ENCODE measurements at places on chromosomes 16 and 17.
A peak's percentile ranks its signal among the peaks of the same experiment; 100 is the strongest.

DNA sequence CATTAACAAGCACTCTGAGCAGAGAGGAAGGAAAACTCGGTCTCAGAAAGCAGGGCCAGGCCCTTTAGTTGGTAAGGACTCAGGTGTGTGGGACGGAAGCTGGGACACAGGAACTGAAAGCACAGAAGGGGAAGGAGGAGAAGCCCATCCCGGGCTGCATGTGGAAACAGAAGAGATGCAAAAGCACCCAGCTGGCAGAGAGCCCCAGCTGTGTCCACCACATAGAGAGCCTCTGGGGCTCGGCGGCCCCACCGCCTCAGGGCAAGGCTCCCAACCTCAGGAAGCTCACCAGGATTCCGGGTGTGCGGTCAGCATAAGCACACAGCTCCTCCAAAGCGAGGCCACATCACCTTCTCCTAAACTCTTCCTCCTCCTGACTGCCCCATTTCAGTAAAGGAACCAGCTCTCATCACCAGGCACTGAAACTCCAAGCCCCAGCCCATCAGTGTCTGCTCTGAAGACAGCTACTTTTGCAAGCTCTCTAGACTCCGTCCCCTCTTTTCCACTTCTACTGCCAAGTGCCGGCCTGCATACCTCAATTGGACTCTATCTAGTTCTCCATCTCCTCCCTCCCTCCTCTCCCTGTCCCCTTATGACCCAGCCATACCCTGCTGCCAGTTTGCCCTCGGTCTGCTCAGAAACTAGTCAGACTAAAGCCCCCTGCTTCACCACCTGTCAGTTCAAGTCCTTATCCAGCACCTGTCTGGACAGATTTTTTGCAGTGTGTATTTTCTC, 6.0 kb downstream of the ST3GAL2 start:
- DNase-seq, result no peak

- DNase-seq, result no peak
These were observed at the start of gene MT1E for GRCh38 chr16:56625140-56625942. Gene MT1E (plus strand): TSS chr16:56625781. CDS start chr16:56625852, 71 bp downstream.

DNA sequence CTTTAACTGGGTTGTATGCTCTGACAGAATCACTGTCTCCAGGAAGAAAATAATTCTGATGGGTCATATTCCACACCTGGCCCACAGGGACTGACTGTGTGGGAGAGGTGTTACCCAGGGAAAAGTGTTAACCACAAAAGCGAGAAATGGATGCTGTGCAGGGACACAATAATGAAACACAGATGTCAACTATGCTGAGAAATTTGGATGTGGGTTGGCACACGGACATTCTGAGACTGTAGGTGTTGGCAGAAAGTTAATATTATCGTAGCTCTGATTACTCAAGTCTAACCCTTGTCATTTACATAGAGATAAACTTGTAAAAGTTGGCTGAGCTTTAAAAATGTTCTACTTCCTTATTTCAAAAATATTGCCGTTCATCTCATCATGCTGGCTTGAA, 19.6 kb downstream of the TMC5 start:
- no peak for DNase-seq

DNA sequence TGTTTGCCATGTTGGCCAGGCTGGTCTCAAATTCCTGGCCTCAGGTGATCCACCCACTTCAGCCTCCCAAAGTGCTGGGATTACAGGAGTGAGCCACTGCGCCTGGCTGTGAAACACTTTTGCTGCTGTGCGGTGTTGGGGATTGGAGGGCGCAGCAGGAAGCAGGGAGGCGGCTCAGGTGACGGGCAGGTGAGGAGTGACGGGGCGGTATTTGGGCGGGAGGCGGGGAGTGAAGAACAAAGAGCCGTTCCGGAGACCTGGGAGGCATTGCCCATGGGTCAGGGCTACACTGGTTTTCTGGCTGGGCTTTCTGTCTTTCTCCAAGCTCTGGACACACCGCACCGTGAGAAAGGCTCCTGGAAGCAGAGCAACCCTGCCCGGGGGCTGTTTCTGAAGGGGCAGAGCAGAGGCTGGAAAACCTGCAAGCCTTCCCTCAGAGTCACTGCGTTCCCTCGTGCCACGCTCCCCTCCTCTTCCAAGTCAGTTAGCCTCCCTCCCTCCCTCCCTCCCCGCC, 22.1 kb downstream of the CRISPLD2 start:
- DNase-seq, result no peak

- DNase-seq, result peak; percentile 28
These were observed 30.6 kb upstream of the ETV4 start for GRCh38 chr17:43576563-43577229.

DNA sequence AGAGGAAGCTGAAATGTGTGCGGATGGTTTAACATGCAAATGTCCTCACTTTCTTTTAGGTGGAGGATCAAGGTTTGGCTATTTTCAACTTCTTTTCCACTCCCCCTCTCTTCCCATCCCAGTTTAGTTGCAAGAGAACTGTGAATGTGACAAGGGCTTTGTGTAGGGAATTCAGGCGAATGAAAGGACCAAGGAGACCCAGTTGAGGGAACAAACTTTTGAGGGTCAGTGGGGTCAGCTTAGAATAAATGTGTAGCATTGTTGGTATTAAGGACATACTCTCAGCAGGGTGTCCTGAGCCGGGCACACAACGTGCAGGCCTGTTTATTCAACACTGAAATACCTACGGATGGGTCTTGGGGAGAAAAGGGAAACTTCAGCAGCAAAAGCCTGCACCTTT, 346.0 kb downstream of the PMP22 start:
- no peak for DNase-seq

DNA sequence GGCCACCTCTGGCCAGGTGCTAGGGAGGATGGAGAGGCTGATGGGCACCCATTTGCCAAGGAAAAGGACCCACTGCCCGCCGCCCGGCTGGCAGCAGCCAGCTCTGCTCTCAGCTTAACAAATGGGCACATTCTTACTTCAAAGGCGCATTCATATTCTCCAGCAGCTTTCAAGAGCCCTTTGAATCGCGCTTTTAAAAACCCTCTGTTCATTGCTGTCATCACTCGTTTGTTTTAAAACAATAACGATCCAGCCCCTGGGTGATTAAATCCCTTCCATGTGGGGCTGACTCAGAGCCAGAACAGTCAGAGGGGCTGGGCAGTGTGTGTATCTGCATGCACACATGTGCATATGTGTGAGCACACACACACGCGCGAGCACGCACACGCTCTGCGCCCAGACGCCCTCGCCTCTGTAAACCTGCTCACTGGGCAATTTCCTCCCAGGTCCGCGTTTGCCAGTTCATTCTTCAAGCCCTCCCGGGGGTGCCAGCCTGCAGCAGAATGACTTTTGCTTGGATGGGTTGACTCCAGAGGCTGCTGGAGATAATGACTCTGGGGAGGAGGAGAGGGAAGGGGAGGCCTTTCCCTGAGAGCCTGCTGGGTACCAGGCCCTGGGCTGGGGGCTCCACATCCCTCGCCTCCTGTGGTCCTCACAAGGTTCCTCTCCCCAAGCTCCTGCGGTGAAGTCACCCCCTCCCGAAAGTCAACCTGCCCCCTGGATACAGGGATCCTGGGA, 133.1 kb downstream of the SDK2 start:
- no peak for DNase-seq

DNA sequence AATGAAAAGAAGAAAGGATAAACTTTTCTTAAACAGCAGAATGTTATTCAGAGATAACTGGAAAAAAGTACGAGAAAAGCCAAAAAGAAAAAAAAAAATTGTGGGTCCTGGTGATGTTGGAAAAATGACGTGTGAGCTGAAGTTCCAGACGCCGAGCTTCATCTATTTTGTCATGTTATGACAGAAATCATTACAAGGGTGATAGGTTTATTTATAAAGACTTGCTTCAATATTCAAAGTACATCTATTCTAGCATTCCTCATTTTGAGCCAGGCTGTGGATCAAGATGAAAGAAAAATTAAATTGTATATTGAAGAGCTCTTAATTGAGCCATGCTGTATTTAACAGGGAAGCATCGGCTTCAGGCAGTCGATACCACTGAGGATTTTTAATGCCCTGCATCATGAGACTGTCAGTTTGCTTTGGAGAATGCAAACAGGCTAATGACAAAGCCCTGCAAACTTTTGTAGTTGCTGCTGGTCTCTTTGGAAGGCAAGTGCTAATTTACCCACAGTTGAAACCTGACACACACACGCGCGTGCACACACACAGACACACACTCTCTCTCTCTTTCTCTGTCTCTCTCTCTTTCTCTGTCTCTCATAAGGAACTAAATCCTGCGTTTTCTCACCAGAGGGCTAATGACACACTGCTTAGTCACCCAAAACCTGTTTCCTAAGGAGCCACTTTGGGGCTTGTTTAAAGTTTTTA, 110.7 kb downstream of the WWOX start:
- no peak for DNase-seq

DNA sequence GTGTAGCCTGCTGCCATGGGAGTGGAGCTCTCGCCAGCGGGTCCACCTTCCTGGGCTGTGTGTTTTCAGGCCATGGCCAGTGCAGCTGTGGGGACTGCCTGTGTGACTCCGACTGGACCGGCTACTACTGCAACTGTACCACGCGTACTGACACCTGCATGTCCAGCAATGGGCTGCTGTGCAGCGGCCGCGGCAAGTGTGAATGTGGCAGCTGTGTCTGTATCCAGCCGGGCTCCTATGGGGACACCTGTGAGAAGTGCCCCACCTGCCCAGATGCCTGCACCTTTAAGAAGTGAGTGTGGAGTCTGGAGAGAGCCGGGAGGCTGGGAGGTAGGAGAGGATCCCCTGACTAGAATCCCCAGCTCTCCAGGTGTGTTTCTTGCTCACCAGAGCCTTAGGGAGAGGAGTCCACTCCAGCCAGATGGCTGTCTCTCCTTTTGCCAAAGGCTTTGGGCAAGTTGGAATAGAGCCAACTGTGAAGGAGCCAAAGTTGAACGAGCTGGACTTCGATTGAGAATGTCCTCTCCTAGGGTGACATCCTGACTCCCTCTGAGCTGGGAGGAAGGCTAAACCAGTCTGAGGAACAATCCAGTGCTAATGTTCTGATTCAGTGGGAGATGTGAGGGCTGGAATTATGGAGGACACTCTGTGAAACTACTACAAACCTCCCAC, 24.4 kb upstream of the EFCAB13 start:
- DNase-seq, result no peak

GRCh38 chr17:33523577-33523981, 230.5 kb upstream of the ASIC2 start:
- no peak for DNase-seq

- DNase-seq, result no peak
These were observed 13.7 kb upstream of the CDC42EP4 start for GRCh38 chr17:73325527-73325842.

DNA sequence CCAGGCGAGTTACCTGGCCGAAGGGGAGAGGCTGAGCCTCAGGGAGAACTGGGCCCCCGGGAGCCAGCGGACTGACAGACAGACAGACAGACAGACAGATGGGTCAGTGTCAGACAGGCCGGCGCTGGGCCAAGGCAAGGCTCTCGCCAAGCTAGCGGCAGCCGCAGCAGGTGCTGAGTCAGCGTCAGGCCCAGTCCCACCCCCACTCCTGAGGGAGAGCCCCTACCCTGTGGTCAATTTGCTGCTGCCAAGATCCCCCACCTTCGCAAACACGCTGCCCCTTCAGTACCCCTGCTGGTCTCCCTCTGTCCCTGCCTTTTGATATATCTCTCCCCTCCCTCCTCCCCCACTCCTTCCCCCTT, 1.5 kb downstream of the FGF11 start:
- DNase-seq, result no peak

- DNase-seq, result no peak
These were observed 2.3 kb downstream of the TAOK2 start for GRCh38 chr16:29975811-29976511.

DNA sequence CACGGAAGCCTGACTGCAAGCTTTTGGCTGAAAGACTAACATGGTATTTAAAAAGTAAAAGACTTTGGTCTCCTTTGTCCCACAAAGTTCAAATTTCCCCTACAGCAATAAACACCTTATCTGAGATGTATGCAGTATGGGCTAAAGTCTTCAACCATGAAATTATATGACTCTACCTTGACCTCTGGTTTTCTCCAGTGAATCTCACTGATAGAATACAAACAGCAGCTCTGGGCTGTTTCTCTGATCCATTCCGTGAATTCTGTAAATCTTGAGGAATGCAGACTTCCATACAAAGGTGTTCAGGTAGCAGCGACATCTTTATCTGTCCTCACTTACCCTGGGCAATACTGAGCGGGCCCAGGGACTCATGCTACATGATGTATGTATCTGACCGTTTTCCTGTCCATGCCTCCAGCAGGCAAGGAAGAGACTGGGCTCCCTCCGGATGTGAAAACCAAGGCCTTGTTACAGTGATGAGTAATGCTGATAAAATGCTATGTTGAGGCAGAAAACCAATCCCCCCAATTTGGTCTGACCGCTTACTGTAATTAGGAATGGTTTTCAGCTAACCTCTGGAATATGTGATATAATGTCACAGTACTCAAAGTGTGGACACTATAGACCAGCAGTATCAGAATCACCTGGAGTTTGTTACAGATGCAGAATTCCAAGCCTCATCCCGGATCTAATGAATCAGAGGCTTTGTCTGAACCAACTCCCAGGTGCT, 589.8 kb downstream of the HS3ST4 start:
- DNase-seq, result no peak

DNA sequence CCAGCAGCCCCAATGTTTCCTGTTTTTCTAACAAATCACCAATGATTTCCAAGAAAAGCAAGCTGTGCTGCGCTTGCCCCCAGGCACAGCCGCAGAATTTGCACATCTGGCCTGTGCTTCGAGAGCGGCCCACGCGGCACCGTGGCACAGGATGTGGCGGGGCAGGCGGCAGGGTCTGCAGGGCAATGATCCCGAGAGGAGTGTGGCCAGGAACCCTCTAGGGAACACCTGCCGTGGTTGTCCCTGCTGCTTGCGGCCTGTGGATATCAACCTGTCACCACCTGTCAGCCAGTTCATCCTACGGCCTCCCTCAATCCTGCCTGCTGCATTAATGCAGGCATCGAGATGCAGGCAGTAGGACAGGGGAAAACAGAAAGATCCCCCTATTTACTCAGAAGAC, 24.0 kb downstream of the PIK3R5 start:
- DNase-seq, result no peak

DNA sequence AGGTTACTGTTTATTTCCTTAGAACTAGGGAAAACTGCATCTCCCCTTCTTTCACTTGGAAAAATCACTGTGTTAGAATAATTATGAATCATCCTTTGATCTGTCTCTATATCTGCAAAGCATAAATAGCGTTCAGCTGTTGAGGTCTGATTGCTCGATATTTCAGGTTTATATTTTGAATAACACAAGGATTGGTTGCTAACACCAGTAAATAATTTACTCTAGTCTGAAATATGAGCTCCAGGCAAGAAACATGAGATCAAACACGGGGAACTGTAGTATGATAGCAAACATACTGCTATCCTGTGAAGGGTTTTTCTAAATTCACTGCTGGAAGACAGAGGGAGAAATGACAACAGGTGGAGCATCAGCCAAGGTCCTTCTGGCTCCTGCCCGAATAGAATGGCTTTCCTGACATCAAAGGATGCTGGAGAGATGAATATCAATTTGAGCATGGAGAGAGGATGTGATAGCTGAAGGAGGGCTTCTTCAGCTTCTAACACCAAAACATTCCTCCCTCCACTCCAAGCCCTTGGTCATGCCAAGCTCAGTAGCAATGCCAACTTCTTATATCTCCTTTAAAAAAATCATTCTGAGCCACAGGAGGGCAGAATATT, 450.3 kb downstream of the SHISA9 start:
- no peak for DNase-seq

Data from activated naive CD8-positive, alpha-beta T cell treated with anti-CD3 and anti-CD28 coated beads, Interleukin-2, amount 50 U/mL, for 16 hours (primary cell).